CD4-positive, alpha-beta memory T cell (primary cell): ENCODE measurements at places on chromosomes 13 and 19. TPM values are rescaled to one million over a fixed set of nuclear protein-coding genes. Genes with fewer than 3 reads are reported as not detected.

GRCh38 chr19:44951179-44952159, 3.7 kb upstream of the CLPTM1 start:
- peak; percentile 74 for DNase-seq
- H3K27ac ChIP-seq: no peak overlapping the region
- no peaks in the 10 kb centered on the region for H3K27me3 ChIP-seq
- H3K36me3 ChIP-seq: no peaks in the 10 kb centered on the region
- no peak overlapping the region for H3K4me3 ChIP-seq

DNA sequence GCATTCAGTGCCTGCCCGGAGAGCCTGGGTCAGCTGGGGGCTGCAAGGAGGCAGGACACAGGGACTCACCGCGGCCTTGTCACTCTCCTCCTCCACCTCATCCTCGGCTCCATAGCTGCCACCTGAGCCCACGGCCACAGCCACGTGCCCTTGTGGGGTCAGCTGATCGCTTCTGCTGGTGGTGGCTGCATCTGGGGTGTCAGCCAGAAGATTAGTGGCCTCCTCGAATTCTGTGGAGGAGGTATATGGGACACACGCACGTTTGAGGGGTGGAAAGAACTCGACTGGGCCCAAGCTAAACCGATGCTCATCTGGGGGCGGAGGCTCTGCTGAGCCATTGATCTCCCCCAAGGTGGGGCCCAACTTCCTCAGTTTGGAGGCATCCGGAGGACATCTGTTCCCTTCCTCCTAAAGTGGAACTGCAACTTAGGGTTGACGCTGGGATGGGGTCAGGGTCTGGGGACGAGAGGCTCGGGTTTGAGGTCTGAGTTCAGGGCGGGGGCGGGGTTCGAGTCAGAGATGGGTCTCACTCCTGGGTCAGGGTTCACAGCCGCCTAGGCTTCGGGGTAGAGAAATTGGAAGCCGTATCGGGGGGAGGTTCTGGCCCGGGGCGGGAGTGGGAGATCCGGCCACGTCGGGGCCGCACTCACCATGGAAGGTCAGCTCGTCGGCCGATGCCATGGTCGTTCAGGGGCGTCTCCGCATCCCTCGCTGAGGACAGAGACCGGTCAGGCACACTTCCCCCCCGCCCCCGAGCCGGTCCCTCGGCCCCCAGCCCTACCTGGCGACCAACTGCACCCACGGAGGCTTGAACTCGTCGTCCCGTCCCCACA, 493 bp downstream of the YIPF2 start:
- peaks cover 28% of the 10 kb centered on the region for H3K4me1 ChIP-seq
- peak overlapping the region; percentile 80 for H3K4me3 ChIP-seq
- H3K36me3 ChIP-seq: peaks cover 6% of the 10 kb centered on the region
- H3K27me3 ChIP-seq: no peaks in the 10 kb centered on the region
- no peak for DNase-seq
- H3K27ac ChIP-seq: peak overlapping the region; percentile 57

- peak within 1 kb of the TSS; percentile 78 for H3K27ac ChIP-seq
- H3K4me3 ChIP-seq: peak within 1 kb of the TSS; percentile 93
- peaks cover 11% of the 10 kb centered on the region for H3K4me1 ChIP-seq
- peaks cover 4% of the 10 kb centered on the region for H3K36me3 ChIP-seq
- DNase-seq: no peak
Measured at GRCh38 chr19:36054733-36055686, at the start of gene WDR62. WDR62 (plus strand) TSS chr19:36054897; CDS start chr19:36054972, 75 bp downstream.

DNA sequence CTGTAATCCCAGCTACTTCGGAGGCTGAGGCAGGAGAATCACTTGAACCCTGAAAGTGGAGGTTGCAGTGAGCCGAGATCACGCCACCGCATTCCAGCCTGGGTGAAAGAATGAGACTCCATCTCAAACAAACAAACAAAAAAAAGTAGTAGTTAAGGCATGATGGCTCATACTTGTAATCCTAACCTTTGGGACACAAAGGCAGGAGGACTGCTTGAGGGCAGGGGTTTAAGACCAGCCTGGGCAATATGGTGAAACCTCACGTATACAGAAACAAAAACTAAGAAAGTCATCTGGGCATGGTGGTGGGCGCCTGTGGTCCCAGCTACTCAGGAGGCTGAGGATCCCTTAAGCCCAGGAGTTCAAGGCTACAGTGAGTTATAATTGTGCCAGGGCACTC, 1.8 kb downstream of the DNMT1 start:
- H3K4me1 ChIP-seq: peaks cover 44% of the 10 kb centered on the region
- no peak overlapping the region for H3K4me3 ChIP-seq
- H3K27ac ChIP-seq: peak overlapping the region; percentile 77
- DNase-seq: no peak
- no peaks in the 10 kb centered on the region for H3K27me3 ChIP-seq
- H3K36me3 ChIP-seq: peaks cover 6% of the 10 kb centered on the region

- peak overlapping the region; percentile 32 for H3K27ac ChIP-seq
- H3K36me3 ChIP-seq: no peaks in the 10 kb centered on the region
- DNase-seq: no peak
- no peak overlapping the region for H3K4me3 ChIP-seq
- H3K4me1 ChIP-seq: peaks cover 77% of the 10 kb centered on the region
Measured at GRCh38 chr19:41879670-41880328, 2.7 kb downstream of the CD79A start.

DNA sequence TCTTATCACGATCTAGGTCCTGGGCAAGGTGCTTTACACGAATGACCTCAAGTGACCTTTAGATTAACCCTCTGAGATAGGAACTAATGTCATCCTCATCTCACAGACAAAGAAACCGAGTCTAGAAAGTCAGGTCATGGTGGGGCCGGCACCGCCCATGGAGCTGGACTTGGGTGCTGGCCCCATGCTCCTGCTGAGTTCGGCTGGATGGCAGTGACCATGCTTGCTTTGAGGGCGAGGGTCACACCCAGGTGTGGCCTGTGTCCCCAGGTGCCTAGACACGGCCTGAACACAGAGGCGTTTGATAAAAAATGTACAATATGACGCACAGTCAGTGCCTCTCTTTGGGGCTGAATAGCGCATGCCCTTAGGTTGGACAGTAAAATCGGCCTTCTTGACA, 26.8 kb downstream of the COL4A2 start:
- H3K4me1 ChIP-seq: no peaks in the 10 kb centered on the region
- no peaks in the 10 kb centered on the region for H3K36me3 ChIP-seq
- no peak overlapping the region for H3K4me3 ChIP-seq
- no peak overlapping the region for H3K27ac ChIP-seq
- no peak for DNase-seq

DNA sequence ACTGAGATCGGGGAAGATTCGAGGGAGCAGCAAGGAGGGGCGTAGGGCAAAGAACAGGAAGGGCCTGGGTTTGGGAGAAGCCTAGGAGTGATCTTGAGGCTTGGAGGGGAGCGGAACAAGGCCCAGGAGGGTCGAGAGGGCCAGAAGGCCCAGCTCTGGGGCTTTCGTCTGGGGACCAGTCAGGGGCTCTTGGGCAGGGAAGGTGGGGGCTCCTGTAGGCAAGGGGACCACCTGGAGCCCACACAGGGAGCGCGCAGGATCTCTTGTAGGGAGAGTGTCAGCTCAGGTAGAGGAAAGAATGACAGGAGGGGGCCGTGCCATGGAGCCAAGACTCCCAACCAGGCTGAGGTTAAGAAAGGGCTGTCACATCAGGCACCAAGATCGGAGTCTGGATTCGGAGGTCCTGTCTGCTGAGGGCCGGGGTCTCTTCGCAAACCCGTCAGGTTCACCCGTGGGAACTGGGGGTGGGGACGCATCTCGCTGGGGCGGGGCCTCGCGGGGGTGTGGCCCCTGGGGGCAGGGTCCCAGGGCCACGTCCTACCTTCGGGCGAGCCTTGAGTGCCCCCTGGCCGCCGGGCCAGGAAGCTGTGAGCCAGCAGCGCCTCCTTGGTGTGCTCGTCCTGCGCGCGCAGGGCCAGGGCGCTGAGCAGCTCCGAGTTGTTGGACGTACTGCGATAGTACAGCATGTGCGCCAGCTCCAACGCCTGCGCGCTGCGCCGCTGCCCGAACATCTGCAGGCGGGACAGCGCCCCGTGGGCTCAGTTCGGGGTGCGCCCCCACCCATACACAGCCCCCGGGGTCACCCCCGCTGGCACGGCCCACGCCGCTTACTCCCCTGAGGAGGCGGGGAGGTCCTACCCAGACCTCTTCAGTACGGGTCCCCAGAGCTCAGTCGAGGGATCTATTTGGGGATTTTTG, 8.4 kb downstream of the EMP3 start:
- H3K36me3 ChIP-seq: peaks cover 17% of the 10 kb centered on the region
- peaks cover 48% of the 10 kb centered on the region for H3K4me1 ChIP-seq
- no peaks in the 10 kb centered on the region for H3K27me3 ChIP-seq
- peak overlapping the region; percentile 93 for H3K4me3 ChIP-seq
- DNase-seq: peak; percentile 94
- H3K27ac ChIP-seq: peak overlapping the region; percentile 99

- DNase-seq: no peak
- H3K4me3 ChIP-seq: no peak overlapping the region
- no peaks in the 10 kb centered on the region for H3K27me3 ChIP-seq
- H3K4me1 ChIP-seq: peaks cover 25% of the 10 kb centered on the region
- H3K36me3 ChIP-seq: no peaks in the 10 kb centered on the region
Measured at GRCh38 chr13:99439850-99440604, 61.2 kb upstream of the TM9SF2 start.

DNA sequence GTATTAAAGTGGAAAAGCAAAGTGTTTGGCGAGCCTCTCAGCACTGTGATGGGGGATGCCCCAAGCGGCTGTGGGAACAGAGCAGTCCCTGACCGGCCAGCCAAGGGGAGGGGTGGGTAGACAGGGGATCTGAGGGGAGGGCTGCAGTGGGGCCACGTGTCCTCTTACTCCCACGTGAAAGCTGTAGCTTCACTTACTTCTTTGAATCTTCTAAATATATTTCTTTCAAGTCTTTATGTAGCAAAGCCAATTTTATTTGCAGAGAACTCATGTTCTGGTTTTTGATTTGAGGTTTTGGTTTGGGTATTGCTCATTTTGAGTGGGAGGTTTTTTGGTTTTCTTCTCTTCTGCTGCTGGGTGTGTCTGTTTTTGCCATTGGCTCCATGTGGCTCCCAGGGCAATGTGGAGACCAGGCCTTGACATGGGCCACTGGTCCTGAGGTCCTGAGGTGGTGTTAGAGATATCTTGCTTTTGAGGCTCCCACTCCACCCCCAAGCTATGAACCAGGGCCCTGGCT, 17.7 kb upstream of the OVOL3 start:
- no peaks in the 10 kb centered on the region for H3K27me3 ChIP-seq
- H3K27ac ChIP-seq: no peak overlapping the region

DNA sequence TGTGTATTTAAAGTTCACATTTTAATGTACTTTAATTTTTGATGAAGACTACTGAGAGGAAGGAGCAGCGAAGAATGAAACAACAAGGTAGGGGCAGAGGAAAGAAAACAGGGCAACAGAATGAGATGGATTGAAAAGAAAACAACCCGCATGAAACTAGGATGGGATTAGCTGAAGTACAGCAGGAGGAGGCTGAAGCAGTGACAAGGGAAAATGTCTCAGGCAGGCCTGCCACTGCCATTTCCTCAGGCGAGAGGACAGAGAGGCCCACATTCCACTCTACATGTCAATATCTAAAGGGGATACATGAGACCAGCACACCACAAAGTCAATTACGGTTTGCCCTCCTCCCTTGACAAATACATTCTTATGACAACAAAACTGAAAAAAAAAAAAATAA, 1703.2 kb downstream of the EFNB2 start:
- no peaks in the 10 kb centered on the region for H3K4me1 ChIP-seq
- no peak for DNase-seq
- no peaks in the 10 kb centered on the region for H3K36me3 ChIP-seq
- no peaks in the 10 kb centered on the region for H3K27me3 ChIP-seq
- no peak overlapping the region for H3K4me3 ChIP-seq

KATNAL1 gene
- 6.4 TPM for total RNA-seq

ZNF566 gene
- total RNA-seq: 25.9 TPM

C1QTNF9B gene
- total RNA-seq: not detected

KCNK6 gene
- total RNA-seq: 14.9 TPM

ZNF792 gene
- 33.9 TPM for total RNA-seq
